ENCODE measurements at places on chromosomes 1 and 21. TPM values are rescaled to one million over a fixed set of nuclear protein-coding genes. Genes with fewer than 3 reads are reported as not detected.

Gene AJAP1
- under 0.01 TPM for total RNA-seq

GRCh38 chr21:31559368-31560119, 99.9 kb upstream of the SOD1 start:
- H3K36me3 ChIP-seq = no peaks in the 10 kb centered on the region
- peak; percentile 94 for DNase-seq
- H3K27me3 ChIP-seq = peaks cover 19% of the 10 kb centered on the region
- H3K4me1 ChIP-seq = 0 out of 2 replicates have a peak, but pooled peaks cover 1% of the 10 kb centered on the region
- H3K27ac ChIP-seq = no peak overlapping the region

Gene PTPRF
- 16.3 TPM for total RNA-seq

GRCh38 chr1:154994269-154994587, 842 bp downstream of the LENEP start:
- no peaks in the 10 kb centered on the region for H3K27me3 ChIP-seq
- H3K36me3 ChIP-seq = no peaks in the 10 kb centered on the region
- no peak overlapping the region for H3K27ac ChIP-seq

DNA sequence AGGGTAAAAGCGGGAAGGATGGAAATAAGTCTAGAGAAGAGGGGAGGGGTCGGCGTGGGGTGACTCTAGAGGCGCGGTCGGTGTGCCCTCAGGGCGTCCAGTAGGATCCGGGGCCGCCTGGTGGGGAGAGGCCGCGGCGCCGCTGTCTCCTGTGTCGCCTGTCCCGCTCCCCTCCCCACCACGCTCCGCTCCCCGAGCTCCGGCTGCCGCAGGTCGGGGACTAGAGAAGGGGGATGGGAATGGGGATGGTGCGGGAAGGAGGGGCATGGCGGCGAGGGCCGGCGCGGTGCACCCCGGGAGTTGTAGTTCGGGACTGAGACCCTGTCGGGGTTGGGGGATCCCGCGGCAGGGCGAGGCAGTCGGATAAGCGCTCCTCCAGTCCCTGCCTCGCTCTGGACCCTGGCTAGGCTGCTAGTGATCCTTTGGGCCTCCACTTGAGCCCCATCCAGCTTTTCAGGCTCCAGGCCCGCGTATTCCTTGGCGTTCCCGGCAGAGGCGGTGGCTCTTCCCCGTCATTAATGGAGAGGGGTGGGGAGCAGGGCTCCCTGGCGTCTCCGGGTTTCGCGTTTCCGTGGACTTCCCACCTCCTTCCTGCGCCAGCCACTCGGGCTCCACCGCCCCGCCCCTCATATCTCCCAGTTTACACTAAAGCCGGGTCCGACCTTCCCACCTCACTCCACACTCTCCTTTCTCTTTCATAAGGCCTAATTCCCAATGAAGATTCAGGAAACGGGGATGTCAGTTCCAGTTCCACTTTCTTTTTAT, at the start of gene ENTREP3:
ENTREP3 (minus strand) TSS at position 241 of the 765 bp plus-strand sequence. CDS start 606 bp downstream, outside the sequence.
- peak; percentile 86 for DNase-seq
- H3K27ac ChIP-seq = peak within 1 kb of the TSS; percentile 84

GRCh38 chr1:207798847-207799246, 47.0 kb downstream of the CD46 start:
- H3K4me1 ChIP-seq = peaks cover 14% of the 10 kb centered on the region
- no peaks in the 10 kb centered on the region for H3K27me3 ChIP-seq
- peaks cover 10% of the 10 kb centered on the region for H3K36me3 ChIP-seq
- no peak overlapping the region for H3K4me3 ChIP-seq
- H3K27ac ChIP-seq = no peak overlapping the region

GRCh38 chr1:41658431-41659158, 174.1 kb upstream of the EDN2 start:
- no peak overlapping the region for H3K4me3 ChIP-seq
- H3K27ac ChIP-seq = no peak overlapping the region
- DNase-seq = no peak
- H3K27me3 ChIP-seq = no peaks in the 10 kb centered on the region

Gene C1orf21
- total RNA-seq = 20.0 TPM

- H3K27ac ChIP-seq = peak overlapping the region; percentile 18
- peaks cover 16% of the 10 kb centered on the region for H3K4me1 ChIP-seq
- H3K4me3 ChIP-seq = no peak overlapping the region
- DNase-seq = peak; percentile 39
- no peaks in the 10 kb centered on the region for H3K27me3 ChIP-seq
Observed at GRCh38 chr1:77498918-77499317, 183.5 kb downstream of the ZZZ3 start.

- no peak for DNase-seq
- H3K36me3 ChIP-seq = no peaks in the 10 kb centered on the region
- no peaks in the 10 kb centered on the region for H3K27me3 ChIP-seq
Observed at GRCh38 chr1:210641582-210641981, 312.9 kb downstream of the HHAT start.

DNA sequence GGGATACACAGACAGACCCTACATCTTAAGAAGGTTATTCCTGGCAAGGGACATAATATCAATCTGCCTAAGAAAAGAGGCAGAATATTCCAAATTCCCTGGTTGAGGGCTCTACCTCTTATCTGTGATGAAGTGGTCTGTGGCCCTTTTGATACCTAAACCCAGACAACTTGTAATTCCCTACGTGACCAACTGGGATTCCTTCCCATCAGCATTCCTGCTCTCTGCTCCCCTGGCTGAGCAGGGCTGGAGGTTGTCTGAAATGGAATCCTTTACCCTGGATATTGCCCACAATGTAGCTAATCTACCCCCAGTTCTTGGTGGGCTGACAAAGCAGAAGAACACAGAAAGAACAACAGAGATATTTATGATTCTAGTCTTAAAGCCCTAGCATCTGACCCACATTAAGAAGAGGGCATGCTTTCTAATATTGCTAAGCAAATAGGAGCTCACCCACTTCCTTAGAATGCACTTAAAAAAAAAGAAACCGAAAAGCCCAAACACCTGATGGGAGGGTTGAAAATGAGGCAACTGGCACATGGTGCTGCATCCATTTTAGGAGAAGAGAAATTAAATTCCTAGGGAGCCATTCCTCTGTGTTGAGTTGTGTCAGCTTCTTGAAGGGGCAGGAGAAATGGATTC, 36.8 kb downstream of the GADD45A start:
- no peaks in the 10 kb centered on the region for H3K27me3 ChIP-seq
- H3K27ac ChIP-seq = peak overlapping the region; percentile 65
- no peak for DNase-seq
- no peaks in the 10 kb centered on the region for H3K36me3 ChIP-seq
- peak overlapping the region; percentile 13 for H3K4me3 ChIP-seq

- H3K27ac ChIP-seq = no peak overlapping the region
- peak; percentile 45 for DNase-seq
- no peak overlapping the region for H3K4me3 ChIP-seq
- H3K4me1 ChIP-seq = peaks cover 46% of the 10 kb centered on the region
- no peaks in the 10 kb centered on the region for H3K36me3 ChIP-seq
Observed at GRCh38 chr21:14995695-14996490, 68.9 kb downstream of the NRIP1 start.

GRCh38 chr1:110086961-110087360, 16.5 kb upstream of the ALX3 start:
- H3K27me3 ChIP-seq = peaks cover 54% of the 10 kb centered on the region
- DNase-seq = no peak
- H3K27ac ChIP-seq = no peak overlapping the region
- no peaks in the 10 kb centered on the region for H3K4me1 ChIP-seq
- no peak overlapping the region for H3K4me3 ChIP-seq

DNA sequence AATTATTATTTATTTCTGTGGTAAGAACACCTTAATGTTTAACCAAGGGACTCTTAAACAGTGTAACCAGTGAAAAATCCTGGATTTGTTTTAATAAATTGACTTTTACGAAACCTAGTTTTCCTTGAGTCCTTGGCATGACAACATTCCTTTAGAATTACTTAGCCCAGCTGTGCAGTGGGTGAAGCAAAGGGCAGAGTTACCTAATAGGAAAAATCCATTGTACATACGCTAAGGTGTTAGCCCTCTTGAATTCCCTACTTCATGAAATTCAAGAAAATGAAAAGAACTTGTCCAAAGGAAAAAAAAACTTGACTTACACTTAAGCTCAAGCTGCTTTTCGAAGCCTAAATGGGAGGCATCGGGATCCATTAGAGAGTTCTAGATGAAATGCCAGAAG, 852.0 kb upstream of the ADAMTS5 start:
- H3K36me3 ChIP-seq = no peaks in the 10 kb centered on the region
- H3K4me1 ChIP-seq = peaks cover 12% of the 10 kb centered on the region
- no peak overlapping the region for H3K4me3 ChIP-seq
- DNase-seq = peak; percentile 46
- no peaks in the 10 kb centered on the region for H3K27me3 ChIP-seq
- H3K27ac ChIP-seq = no peak overlapping the region

- no peak overlapping the region for H3K4me3 ChIP-seq
- no peak overlapping the region for H3K27ac ChIP-seq
- no peaks in the 10 kb centered on the region for H3K4me1 ChIP-seq
- H3K36me3 ChIP-seq = no peaks in the 10 kb centered on the region
- H3K27me3 ChIP-seq = peaks cover 45% of the 10 kb centered on the region
- no peak for DNase-seq
Observed at GRCh38 chr1:166977951-166978350, 2.6 kb upstream of the ILDR2 start.

DNA sequence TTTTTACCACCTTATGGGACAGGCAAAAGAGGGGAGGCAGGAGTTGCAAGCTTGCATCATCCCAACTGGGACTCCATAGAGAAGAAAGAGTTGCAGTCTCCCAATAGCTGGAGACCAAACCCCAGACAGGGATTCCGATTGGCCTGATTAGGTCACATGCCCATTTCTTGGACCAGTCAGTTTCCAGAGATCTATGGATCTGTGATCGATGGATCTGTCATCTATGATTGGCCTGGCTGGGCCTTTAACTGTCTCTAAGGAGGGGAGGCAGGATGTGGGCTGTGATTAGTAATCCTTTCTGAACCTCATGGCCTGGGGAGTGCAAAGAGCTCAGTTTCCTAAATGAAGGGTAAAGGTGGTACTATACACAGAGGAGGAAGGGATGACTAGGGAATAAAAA, 252.1 kb downstream of the MATN1 start:
- no peak overlapping the region for H3K4me3 ChIP-seq
- DNase-seq = no peak
- no peaks in the 10 kb centered on the region for H3K36me3 ChIP-seq
- H3K27ac ChIP-seq = no peak overlapping the region
- H3K27me3 ChIP-seq = 0 out of 2 replicates have a peak, but pooled peaks cover 4% of the 10 kb centered on the region

Gene KRTAP6-1
- total RNA-seq = not detected

DNA sequence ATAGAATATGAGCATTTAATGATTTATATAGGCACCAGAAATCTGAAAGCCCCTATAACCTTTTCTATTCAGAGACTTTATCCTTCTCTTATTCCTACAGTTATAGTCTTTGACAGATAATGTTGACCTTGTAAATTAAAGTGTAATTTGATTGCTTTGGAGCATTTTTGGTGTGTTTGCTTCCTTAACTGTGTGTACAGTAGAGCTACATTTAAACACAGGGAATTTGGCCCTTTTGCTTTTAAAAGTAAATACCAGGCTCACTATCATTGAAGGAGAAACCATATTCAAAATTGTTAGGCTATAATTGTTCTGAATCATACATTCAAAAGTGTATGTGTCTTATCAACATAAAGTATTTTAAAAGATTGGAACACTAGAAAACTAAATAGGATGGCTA, 33.0 kb downstream of the STXBP3 start:
- H3K27me3 ChIP-seq = no peaks in the 10 kb centered on the region
- no peaks in the 10 kb centered on the region for H3K4me1 ChIP-seq

DNA sequence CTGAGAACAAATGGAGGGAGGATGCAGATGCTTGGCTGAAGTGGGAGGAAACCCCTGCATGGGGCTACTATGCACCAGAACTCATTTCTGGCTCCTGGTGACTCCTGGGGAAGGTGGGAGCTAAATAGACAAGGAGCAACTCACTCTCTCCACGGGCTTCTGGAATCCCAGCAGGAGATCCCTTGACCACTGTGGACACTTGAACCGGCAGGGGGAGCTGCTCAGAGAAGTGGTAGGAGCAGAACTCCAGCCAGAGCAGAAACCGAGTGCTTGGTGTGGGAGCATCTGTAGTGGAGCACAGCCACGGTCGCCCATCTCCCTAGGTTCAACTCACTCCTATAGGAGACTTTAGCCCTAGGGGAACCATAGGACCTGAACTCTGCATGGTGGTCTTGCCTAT, 205.6 kb upstream of the GJB5 start:
- no peak overlapping the region for H3K4me3 ChIP-seq
- no peaks in the 10 kb centered on the region for H3K36me3 ChIP-seq
- H3K4me1 ChIP-seq = no peaks in the 10 kb centered on the region
- DNase-seq = peak; percentile 26
- peaks cover 5% of the 10 kb centered on the region for H3K27me3 ChIP-seq
- H3K27ac ChIP-seq = no peak overlapping the region

DNA sequence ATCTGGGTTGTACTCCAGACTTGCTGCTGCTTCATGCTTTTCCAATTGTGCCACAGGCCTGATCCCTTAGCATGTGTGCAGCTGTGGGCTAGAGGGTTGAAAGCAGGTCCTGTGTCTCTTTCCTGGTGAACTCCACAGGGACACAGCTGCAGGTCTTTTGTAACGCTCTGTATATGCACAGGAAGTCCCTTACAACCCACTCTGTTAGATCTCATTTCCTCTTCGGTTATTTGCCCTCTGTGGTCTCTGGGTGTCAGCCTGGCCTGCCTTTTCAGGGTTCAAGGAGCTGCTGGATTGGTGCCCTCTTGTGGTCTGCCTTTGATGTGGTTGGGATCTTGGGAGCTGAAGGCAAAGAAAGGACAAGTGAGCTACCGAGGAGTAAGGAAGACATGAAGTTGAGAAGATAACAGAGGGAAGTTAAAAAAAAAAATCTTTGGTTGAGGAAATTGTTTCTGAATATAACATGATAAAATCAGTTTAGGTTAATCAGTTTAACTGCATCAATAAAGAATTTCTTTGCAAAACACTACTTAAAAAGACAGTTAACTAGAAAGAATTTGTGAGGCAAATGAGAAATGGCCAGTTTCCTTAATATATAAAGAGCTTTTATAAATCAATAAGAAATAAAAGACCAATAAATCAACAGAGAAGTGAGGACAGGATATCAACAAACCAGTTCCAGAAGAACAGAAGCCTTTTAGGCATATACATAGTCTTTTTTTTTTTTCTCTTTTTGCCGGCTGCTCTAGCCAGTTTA, 44.1 kb downstream of the UCK2 start:
- H3K4me1 ChIP-seq = 0 out of 2 replicates have a peak, but pooled peaks cover 6% of the 10 kb centered on the region
- DNase-seq = peak; percentile 30
- H3K27ac ChIP-seq = no peak overlapping the region
- no peaks in the 10 kb centered on the region for H3K36me3 ChIP-seq
- no peaks in the 10 kb centered on the region for H3K27me3 ChIP-seq

- peak overlapping the region; percentile 75 for H3K4me3 ChIP-seq
- H3K27ac ChIP-seq = no peak overlapping the region
- DNase-seq = peak; percentile 19
- H3K27me3 ChIP-seq = no peaks in the 10 kb centered on the region
- H3K36me3 ChIP-seq = no peaks in the 10 kb centered on the region
Observed at GRCh38 chr1:9128166-9128519, 759 bp downstream of the GPR157 start.

DNA sequence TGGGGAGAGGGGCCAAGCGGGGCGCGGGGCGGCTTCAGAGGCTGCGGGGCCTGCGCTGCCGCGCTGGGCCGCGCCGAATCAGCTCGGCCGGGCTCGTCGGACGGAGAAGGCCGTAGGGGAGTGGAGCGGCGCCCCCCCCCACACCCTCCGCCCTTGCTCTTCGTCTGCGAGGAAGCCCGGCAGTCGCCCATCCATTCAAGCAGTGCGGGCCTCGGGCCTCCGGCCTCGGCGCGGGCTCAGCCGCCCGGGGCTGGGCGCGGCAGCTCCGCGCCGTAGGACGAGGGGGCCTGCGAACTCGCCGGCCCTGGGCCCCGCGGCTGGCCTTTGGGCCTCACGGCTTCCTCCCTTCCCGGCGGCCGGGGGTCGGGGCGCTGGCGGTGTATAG, 564 bp downstream of the CTPS1 start:
- peaks cover 45% of the 10 kb centered on the region for H3K4me1 ChIP-seq
- H3K4me3 ChIP-seq = peak overlapping the region; percentile 84
- peak overlapping the region; percentile 87 for H3K27ac ChIP-seq
- H3K36me3 ChIP-seq = peaks cover 6% of the 10 kb centered on the region
- no peak for DNase-seq
- no peaks in the 10 kb centered on the region for H3K27me3 ChIP-seq

GRCh38 chr1:84855168-84855567, 37.8 kb downstream of the LPAR3 start:
- peak; percentile 69 for DNase-seq
- H3K27ac ChIP-seq = no peak overlapping the region
